Forelimb muscle (tissue), 1 donor: ENCODE measurements at places on chromosomes 11 and 22. TPM values are rescaled to one million over a fixed set of nuclear protein-coding genes. Genes with fewer than 3 reads are reported as not detected.

DNA sequence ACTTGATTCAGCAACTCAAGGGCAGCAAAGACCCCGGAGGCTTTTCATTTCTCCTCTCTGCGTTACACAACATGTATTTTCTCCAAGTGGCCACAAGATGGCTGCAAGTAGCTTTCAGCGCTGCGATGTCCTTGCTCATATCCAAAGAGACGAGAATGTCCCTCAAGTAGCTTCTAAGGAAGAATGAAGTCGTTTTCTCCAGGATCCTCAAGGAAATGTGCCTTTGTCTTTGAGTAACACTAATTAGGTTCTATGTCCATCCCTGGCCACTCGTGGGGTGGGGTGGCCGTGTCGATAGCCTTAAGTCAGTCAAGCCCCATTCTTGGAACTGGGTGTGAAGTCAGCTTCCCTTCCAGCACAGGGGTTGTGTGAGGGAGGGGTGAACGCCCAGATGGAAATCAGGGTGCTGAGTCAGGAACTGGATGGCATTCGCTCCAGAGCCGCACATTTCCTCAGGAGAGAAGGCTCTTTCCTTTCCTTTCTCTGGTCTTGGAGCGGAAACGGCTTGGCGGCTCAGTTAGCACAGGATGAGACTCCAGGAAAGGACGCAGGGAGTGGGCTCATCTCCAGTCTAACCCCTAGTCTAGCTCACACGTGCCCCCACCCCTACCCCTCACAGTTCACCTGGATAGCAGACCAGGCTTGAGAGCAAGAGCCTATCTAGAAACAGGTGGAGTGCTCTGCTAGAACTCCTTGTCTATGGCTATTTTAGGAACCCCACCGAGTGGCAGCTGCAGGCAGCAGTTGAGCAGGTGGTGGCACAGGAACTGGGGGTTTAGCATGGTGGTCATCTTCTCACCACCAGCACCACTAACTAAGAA is 44.3 kb downstream of the NNMT start:
- DNase-seq, result peak; percentile 34

DNA sequence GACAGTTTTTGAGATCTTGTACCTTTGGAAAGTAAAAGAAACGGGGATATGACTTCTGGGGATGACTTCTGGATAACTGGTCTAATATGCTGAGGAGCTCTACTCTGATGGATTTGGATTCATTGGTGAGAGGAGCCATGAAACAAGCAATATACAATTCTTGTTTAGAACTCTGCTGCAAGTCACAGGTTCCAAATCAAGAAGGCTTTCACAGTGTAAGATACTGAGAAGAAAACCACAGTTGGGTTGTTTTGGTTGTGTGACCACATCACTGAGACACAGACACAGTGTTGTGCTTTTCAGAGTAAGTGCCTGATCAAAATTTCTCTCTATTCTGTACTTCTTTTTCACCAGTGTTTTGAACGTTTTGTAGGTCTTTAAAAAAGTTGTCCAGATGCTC is 13.1 kb upstream of the UCP2 start:
- DNase-seq, result no peak

GRCh38 chr22:37197451-37198257 is 9.6 kb upstream of the C1QTNF6 start:
- DNase-seq, result no peak

TRIM51 gene
- not detected for polyA plus RNA-seq
